ENCODE measurements at places on chromosomes 7 and 10.

- no peak for DNase-seq
Measured at GRCh38 chr7:22413211-22413610, 56.3 kb upstream of the RAPGEF5 start.

DNA sequence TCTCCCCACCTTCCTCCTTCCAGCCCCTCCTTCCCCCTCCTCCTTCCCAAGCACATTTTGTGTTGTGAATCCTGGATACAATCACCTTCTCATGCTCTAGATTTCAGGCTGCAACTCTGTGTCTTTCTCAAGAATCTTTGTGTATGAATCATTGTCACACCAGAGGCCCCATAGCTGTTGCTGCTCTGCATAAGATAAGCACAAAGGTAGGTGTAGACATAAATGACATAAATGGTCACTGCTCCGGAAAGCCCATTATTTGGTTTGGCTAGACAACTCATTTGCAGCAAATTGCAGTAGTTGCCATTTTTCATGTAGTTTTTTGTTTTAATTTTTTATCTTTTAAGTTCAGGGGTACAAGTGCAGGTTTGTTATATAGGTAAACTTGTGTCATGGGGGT lies 216.3 kb upstream of the NRP1 start:
- no peak for DNase-seq

DNA sequence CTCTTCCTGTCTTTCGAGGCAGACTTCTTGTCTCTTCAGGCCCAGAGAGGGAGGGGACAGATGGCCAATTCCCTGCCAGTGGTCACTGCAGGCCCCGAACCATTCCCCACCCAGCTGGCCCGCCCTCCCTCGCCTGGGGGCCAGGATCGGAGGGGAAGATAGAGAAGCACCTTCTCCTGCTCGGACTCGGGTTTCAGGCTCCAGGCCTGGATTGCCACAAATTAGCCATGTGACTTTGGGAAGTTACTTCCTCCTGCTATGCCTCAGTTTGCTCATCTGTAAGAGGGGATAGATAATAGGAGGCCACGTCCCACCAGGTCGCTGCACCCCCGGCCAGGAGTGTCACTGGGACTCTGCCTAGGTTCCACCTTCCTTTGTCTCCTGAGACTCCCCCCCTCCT lies 24.8 kb upstream of the PPP2R2D start:
- DNase-seq, result no peak

GRCh38 chr7:131538071-131538812 lies 18.2 kb downstream of the PODXL start:
- DNase-seq, result no peak

Measured in left lung (tissue), 14 donors.